SK-N-DZ (cell line): ENCODE measurements at places on chromosomes 3 and 15.
A peak's percentile ranks its signal among the peaks of the same experiment; 100 is the strongest.

DNA sequence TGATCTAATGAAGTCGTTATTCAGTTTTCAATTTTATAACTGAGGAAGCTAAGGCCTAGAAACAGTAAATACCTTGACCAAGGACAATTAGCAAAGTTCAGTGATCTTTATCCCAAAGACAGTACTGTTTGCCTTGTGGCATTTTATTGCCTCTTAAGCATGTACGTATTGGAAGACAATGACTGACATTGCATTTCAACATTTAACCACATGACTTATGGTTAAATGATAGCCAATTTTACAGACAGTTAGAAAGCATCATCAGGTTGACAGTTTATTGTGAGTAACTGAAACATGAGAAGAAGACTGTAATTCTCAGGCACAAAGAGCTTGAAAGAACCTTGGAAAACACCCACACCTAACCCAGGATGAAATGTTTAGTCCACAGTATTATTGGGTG, 390.8 kb upstream of the ZNF385D start:
- no peak for DNase-seq

DNA sequence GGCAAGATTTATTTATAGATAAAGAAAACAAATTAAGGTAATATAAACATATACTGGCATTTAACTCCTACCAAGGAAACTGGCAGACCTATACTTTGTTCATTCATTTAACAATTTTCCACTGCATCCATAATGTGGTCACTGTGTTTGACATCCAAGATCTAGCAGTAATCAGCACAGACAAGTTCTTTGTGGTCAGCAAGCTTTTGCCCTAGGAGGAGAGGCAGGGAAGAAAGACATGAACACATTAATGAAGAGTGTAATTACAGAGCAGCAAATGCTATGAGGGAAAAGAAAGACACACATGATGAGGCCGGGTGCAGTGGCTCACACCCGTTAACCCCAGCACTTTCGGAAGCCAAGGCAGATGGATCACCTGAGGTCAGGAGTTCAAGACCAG, 34.4 kb downstream of the SUCLG2 start:
- DNase-seq: no peak

DNA sequence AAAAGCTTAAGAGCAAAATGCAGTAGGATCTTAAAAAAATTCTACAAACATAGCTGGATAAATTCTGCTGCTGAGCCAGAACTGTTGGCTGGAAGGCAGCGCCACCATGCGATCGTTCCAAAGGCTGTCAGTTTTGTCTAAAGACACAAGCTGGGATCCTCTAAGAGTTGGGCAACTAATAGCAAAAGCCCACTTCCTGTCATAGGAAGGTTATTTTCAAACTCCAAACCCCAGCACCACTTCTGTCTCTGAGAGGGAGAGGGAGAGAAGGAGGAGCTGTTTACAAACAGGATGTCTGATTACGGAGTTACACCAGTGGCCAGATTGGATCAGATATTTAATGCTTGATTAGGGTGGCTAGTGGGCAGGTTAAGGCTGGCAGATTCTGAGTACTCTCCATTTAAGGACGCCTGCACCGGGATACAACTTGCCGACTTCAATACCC, 44.0 kb downstream of the EIF4E3 start:
- DNase-seq: no peak

GRCh38 chr3:194294895-194295214, 56.3 kb downstream of the CPN2 start:
- DNase-seq: no peak

GRCh38 chr3:9130345-9131305, 118.8 kb downstream of the SRGAP3 start:
- DNase-seq: peak; percentile 59

GRCh38 chr15:74027688-74028087, 33.2 kb downstream of the PML start:
- no peak for DNase-seq

- no peak for DNase-seq
These were observed 123.2 kb upstream of the FEZF2 start for GRCh38 chr3:62496503-62496902.

DNA sequence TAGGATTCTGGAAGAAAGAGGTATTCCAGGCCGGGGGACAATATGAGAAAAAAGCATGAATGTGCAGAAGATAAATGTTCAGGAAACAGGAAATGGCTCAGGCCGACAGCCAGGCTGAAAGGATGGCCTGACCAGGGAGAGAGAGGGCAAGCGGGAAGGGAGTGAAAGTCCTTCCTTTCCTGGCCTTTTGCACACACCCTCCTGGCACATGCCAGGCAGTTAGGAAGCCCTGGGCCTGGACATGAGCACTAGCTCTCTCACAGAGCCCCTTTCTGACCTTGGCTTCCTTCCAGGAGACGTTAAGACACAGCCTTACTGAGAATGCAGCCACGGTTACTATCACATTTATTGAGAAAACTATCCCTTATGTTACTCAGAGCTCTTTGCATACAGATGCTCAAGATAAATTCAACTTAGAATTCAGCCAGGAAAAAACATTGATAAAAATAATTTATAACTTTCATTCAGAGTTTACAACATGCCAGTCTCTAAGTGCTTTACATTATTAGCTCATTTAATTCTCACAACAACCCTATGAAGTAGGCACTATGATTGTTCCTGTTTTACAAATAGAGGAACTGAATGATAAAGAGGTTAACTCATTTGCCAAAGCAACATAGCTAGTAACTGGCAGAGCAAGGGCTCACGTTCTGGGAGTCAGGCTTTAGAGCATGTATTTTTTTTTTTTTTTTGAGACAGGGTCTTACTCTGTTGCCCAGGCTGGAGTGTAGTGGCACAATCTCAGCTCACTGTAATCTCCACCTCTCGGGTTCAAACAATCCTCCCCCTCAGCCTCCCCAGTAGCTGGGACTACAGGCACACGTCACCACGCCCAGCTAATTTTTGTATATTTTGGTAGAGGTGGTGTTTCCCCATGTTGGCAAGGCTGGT, 39.4 kb upstream of the SMAD3 start:
- DNase-seq: no peak

- DNase-seq: no peak
These were observed 74.9 kb upstream of the IQSEC1 start for GRCh38 chr3:13148126-13148525.

DNA sequence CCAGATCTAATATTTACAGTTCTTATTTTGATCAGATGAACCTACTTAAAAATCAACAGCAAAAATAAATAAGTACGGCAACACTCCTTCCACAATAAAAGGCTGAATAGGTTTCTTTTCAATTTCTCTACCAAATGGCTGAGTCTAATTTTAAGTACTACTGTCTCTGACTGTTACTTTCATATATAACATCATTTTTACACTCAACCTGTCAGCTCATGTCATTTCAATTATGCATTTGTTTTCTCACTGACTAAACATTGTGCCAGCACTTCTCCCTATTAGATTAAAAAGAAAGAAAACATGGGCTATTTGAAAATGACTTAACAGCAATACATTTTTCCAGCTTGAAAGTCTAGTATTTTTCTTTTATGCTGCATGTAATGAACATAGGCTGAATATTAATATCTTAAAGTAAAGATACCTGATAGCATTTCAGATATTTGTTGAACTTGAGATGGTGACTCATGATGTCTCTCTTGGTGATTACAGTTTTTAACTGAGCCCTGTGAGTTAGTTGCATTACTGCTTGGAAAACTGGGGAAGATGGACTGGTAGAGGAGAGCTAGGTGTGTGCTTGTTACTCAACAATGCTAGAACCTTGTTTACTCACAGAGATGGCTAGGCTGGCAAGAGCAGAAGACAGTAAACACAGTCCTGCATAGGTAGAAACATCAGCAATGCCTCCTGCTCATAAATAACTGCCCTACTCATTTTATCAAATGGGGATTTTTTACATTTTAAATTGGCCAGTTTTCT, 73.9 kb downstream of the PEX5L start:
- DNase-seq: no peak

- no peak for DNase-seq
These were observed 404.4 kb upstream of the PROK2 start for GRCh38 chr3:72189339-72189738.

GRCh38 chr3:78742491-78742890, 1025.3 kb downstream of the ROBO1 start:
- DNase-seq: no peak

- peak; percentile 29 for DNase-seq
These were observed 533 bp downstream of the ARF4 start for GRCh38 chr3:57596495-57597126.

GRCh38 chr15:99322643-99323405, 71.5 kb downstream of the LRRC28 start:
- no peak for DNase-seq

DNA sequence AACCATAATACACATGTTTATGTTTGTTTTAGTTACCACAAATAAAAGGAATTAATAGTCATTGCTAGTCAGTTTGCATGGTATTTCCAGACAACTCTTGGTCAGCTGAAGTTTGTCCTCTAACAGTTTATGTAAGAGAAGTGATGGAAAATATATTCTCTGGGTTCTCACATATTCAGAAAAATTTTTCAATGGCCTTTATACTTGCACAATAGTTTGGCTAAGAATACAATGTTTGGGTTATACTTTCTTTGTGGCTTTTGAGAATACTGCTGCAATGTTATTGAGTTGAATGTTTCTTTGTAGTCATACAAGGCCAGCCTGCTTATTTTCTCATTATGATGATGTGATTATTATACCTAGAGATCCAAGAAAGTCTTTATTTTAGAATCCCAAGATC, 133.9 kb downstream of the RAP2B start:
- no peak for DNase-seq

DNA sequence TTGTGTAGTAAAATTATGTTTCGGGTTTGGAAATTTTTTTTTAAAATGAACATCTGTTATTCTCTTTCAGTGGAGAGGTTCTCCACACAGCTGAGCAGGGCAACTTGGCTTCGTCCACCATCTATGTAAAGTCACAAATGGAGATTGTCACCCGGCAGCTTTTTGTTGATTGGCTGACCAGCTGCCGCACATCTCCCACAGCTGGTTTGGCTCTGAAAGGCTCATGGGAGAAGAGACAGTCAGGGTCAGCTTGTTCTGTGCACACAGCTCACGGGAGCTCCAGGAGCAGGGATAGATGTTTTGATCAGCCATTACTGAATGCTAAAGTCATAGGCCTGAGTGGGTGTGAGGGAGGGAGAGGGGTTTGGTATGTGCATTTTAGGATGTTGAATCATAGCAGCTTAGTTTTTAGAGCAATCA, 12.9 kb upstream of the CCDC80 start:
- DNase-seq: no peak

GRCh38 chr3:45183872-45184262, 37.7 kb upstream of the CDCP1 start:
- no peak for DNase-seq

DNA sequence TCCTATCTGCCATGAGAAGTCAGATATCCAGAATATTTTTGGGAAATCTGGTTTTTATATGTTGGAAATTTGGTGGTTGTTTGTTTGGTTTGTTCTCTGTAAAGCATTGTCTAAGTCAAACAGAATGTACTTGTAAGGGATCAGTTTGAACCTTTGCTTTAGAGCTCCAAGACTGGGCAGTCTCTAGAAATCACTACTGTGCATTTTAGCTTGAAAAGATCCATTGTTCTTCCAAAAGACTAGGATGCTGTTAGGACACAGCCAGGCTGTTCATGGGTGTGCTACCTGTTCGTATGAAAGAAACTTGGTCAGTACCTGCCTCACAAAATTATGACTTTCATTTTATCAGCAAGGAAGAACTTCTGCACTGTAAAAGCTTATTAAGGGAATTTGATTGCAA, 182.6 kb downstream of the WDR72 start:
- DNase-seq: no peak

- DNase-seq: no peak
These were observed 14.5 kb upstream of the SLC6A1 start for GRCh38 chr3:10977892-10978510.

DNA sequence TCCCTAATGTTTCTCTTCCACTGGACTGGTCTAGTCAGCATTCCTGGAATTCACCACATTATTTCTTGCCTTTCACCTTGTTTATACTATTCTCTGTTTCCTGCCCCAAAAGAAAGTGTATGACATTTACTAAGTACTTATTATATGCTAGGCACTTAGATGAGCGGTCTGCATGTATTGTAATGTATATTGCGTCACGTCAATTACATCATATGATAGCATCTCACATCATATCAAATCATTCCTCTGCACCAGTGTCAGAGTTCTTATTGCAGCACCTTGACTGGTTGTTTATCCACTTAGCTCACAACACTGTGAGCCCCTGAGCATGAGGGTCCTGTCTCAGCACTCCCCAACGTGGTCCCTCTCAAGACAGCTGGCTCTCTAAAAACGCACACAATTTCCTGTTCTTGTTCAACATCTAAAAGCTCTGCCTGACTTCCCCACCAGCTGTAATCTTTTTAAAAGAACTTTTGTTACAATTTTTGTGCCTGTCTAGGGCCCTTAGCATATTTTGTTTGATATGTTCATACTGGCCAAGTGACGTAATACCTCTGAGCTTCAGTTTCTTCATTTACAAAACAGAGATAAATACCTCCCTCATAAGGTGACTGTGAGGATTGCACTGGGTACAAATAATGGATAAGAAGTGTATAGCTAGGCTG, 58.8 kb downstream of the ARHGAP31 start:
- DNase-seq: peak; percentile 32

DNA sequence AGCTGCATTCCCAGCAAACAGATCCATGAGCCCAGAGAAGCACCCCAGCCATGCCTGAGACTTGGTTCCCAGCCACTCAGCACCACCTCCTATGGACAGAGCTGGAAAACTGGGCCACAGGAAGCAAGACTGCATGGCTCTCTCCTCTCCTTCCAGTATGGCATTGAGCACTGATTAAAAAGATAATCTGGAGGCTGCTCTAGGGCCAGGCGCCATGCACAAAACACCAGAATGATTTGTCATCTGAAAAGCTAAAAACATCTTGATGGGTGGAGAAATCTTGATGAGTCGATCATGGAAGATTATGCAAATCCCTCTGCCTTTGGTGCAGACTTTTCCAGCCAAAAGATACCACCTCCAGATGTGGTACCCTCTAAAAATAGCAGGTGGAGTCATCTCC, 62.7 kb upstream of the MRPS22 start:
- DNase-seq: no peak

DNA sequence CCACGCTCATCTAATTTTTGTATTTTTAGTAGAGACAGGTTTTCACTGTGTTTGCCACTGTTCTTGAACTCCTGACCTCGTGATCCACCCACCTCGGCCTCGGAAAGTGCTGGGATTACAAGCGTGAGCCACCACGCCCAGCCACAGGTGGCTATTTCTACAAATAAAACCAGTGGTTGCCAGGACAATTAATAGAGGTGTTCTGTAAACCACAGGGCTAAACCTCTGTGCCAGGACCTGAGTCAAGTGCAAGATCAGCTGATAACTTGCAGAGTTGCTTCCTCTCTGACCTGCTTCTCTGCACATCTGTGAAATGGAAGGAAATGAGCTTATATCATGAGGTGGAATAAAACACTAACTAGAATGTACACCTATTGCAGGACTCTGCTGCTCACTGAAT, 72.8 kb downstream of the CD200R1L start:
- DNase-seq: no peak
